Naive thymus-derived CD4-positive, alpha-beta T cell (primary cell): ENCODE measurements at places on chromosomes 12 and 14. TPM values are rescaled to one million over a fixed set of nuclear protein-coding genes. Genes with fewer than 3 reads are reported as not detected.

GZMH gene
- total RNA-seq, result 5.3 and 5.9 TPM in 2 replicates

RASAL1 gene
- total RNA-seq, result 0.10 and 0.19 TPM in 2 replicates

DBX2 gene
- not detected for total RNA-seq

CNOT2 gene
- 111 TPM for total RNA-seq

C12orf60 gene
- 1.5 TPM for total RNA-seq

ENDOU gene
- total RNA-seq, result not detected

ARL1 gene
- total RNA-seq, result 48.4 and 50.0 TPM in 2 replicates

LRR1 gene
- total RNA-seq, result 7.5 TPM

BDKRB1 gene
- total RNA-seq, result not detected

GPX2 gene
- not detected for total RNA-seq

UNC119B gene
- 25.0 TPM for total RNA-seq

PKP2 gene
- total RNA-seq, result 0.93 TPM

MYH6 gene
- not detected for total RNA-seq

EMC9 gene
- total RNA-seq, result 22.3 and 26.4 TPM in 2 replicates
